Caco-2 (cell line): ENCODE measurements at places on chromosomes 12 and 14.

GRCh38 chr12:124751654-124752355, 111.9 kb downstream of the SCARB1 start:
- no peak for DNase-seq

GRCh38 chr12:83389237-83389996, 702.7 kb downstream of the TMTC2 start:
- DNase-seq = peak; percentile 34

DNA sequence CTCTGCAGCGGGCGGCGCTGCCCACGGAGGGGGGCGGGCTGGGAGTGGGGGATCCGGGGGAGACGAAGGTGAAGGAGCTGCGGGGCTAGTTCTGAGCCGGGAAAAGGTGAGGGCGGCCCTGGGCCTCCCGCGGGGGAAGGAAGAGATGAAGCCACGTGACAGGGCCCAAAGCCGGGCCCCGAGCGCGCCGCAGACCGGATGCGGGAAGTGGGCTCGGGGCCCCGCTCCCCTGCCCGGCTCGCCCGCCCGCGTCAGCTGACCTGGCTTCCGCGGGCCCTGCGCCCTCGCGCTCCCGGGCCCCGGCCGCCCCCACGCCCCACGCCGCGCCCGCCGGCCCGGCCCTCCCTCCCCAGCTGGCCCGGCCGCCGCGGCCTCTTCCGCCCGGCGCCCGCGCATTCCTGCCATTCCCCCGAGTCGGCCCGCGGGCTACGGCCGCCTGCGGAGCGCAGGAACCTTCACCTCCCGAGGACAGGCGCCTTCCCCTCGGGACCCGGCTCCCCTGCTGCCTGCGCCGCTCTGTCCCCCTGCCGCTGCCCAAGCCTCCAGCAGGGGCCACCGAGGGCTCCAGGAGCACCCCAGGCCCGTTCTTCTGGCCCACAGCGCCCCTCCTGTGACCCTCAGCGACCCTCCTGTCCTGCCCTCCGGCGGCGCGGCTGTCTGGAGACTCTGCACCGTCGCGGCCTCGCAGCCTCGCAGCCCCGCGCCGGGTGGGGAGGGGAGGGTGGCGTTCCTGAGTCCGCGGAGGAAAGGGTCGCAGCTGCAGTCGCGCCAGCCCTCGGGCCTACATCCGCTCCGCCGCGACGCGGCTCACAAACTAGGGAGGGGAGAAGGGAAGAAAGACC, 20.4 kb downstream of the NINJ2 start:
- peak; percentile 93 for DNase-seq

GRCh38 chr14:32820682-32821081, 118.0 kb upstream of the NPAS3 start:
- DNase-seq = no peak
